ENCODE measurements at places on chromosomes 3 and 15. TPM values are rescaled to one million over a fixed set of nuclear protein-coding genes. Genes with fewer than 3 reads are reported as not detected.

ATP8B4 gene
- 2.5 TPM for total RNA-seq

- H3K4me3 ChIP-seq = no peak overlapping the region
- H3K4me1 ChIP-seq = no peaks in the 10 kb centered on the region
- H3K27me3 ChIP-seq = peaks cover 11% of the 10 kb centered on the region
- DNase-seq = no peak
- no peaks in the 10 kb centered on the region for H3K36me3 ChIP-seq
These were observed 143.1 kb downstream of the ARNT2 start for GRCh38 chr15:80547264-80547663.

GRCh38 chr3:181326637-181327223 lies 337.2 kb upstream of the DNAJC19 start:
- H3K4me1 ChIP-seq = no peaks in the 10 kb centered on the region
- no peak for DNase-seq
- no peak overlapping the region for H3K27ac ChIP-seq
- no peak overlapping the region for H3K4me3 ChIP-seq
- no peaks in the 10 kb centered on the region for H3K36me3 ChIP-seq
- H3K27me3 ChIP-seq = no peaks in the 10 kb centered on the region

GRCh38 chr3:64262574-64263114 lies 37.4 kb upstream of the PRICKLE2 start:
- no peak overlapping the region for H3K4me3 ChIP-seq
- no peaks in the 10 kb centered on the region for H3K27me3 ChIP-seq
- H3K27ac ChIP-seq = no peak overlapping the region
- no peaks in the 10 kb centered on the region for H3K36me3 ChIP-seq

GRCh38 chr3:31180274-31180673 lies 285.8 kb upstream of the GADL1 start:
- no peak overlapping the region for H3K4me3 ChIP-seq
- no peaks in the 10 kb centered on the region for H3K36me3 ChIP-seq
- DNase-seq = no peak
- H3K4me1 ChIP-seq = no peaks in the 10 kb centered on the region

DNA sequence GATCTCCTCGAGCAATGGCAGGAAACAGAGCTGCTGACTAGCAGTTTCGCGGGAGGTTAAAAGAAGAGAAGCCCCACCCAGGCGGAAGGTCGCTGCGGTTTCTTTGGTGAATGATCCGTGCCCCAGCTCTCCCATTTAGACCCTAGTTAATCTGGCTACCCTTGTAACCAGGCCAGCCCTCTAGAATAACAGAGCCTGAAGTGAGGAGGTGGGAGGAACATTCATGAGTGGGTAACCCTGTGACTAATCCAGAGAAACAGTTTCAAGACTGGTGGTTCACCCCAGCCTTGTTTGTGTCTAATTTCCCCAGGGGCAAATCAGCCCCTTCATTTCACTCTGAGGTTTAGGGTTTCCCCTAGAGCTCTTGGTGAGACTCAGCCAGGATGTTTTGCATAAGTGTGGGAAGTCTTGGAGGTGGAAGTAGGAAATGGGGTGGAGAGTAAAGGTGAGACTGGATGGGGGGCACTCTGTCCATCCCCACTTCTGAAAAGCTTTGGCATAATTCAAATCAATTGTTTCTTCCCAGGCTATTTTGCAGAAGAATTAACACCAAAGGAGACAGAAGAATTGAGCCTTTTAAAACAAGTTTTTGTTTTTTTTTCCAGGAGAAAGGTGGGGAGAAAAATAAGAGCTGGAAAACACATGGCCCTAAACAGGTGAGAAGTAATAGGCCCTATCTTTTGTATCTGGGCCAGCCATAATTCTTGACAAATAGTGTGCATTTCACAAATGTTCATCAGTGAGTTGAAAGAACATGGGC lies 303.1 kb downstream of the RPLP1 start:
- peak; percentile 23 for DNase-seq
- no peak overlapping the region for H3K27ac ChIP-seq
- peaks cover 48% of the 10 kb centered on the region for H3K27me3 ChIP-seq
- H3K4me1 ChIP-seq = no peaks in the 10 kb centered on the region

All from left ventricle myocardium inferior (tissue), 1 donor.